Cardiac muscle cell (in vitro differentiated cells and primary cell): ENCODE measurements at places on chromosomes 5 and 9. TPM values are rescaled to one million over a fixed set of nuclear protein-coding genes. Genes with fewer than 3 reads are reported as not detected.

Gene PRR7
- polyA plus RNA-seq = 27.1 and 29.2 TPM in 2 replicates

Gene OMD
- polyA plus RNA-seq = not detected in 2 replicates

Gene CDK5RAP2
- polyA plus RNA-seq = 33.5 and 52.7 TPM in 2 replicates

Gene HCN1
- 5.9 and 15.6 TPM in 2 replicates for polyA plus RNA-seq

Gene PCDHGC5
- not detected in 2 replicates for polyA plus RNA-seq

Gene MLANA
- 0.94 TPM in 1 of 2 replicates, not detected in the other for polyA plus RNA-seq

Gene CHSY3
- 1.7 and 1.8 TPM in 2 replicates for polyA plus RNA-seq

Gene FRMPD1
- polyA plus RNA-seq = 0.32 TPM in 1 of 2 replicates, not detected in the other

Gene SLC12A2
- polyA plus RNA-seq = 7.1 and 7.3 TPM in 2 replicates

Gene SNCB
- 0.79 and 3.0 TPM in 2 replicates for polyA plus RNA-seq
